Thymus (tissue), 14 donors: ENCODE measurements at places on chromosomes 1 and 21. TPM values are rescaled to one million over a fixed set of nuclear protein-coding genes. Genes with fewer than 3 reads are reported as not detected.

DNA sequence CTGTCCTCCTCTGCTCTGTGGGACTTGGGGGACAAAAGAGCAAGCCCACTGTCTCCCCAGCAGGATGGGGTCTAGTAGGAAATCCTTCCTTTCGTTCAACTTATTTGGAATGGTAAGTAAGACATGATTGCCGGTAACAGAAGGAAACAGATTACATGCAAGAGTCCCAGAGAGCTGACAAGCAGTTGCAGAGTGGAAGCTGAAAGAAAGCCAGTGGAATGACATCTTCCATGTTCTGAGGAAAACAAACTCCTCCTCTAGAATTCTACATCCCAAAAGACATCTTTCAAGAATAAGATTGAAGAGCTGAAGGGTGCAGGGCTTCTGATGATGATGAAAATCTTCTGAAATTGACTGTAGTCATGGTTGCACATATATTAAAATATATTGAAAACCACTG, 619.4 kb downstream of the KIF26B start:
- no peak for DNase-seq
- H3K36me3 ChIP-seq = no peaks in the 10 kb centered on the region
- H3K4me1 ChIP-seq = no peaks in the 10 kb centered on the region
- no peak overlapping the region for H3K27ac ChIP-seq

DNA sequence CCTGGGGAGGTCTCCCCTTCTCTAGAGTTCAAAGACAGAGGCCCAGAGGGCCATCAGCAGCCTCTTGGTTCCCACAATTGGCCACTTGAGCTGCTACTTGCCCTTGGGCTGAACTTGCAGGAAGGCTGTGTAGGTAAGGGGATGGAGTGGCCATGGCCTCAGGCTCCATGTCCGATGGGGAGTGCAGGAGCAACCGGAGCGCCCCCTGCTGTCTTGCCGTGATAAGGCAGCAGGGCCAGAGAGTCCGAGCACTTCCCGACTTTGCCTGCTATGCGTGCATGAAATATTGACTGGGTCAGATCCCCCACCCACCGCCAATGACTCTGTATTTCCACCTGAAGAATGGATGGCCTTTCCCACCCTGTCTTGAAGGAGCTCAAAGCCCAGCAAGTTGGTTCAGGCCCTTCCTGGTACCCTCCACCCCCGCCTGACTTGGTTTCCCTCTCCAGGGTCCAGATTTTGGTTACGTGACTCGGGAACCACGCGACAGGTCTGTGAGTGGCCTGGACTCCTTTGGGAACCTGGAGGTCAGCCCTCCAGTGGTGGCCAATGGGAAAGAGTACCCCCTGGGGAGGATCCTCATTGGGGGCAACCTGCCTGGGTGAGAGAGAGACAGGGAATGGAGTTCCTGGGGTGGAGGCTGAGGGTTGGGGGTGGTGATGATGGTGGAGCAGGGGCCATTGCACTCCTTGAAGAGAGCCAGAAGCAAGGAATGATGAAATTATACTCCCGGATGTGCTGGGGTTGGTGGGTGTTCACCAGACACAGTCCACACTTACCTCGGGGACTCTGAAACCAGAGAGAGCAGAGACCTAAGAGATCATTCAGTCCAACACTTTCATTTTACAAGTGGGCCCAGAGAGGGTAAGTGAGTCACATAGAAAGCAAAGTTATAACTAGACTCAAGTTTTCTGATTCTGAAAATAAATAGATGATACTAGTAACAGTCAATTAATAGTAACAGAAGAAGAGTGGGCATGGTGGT, 25.6 kb downstream of the PADI3 start:
- no peak overlapping the region for H3K27ac ChIP-seq
- no peaks in the 10 kb centered on the region for H3K36me3 ChIP-seq
- H3K4me1 ChIP-seq = no peaks in the 10 kb centered on the region
- DNase-seq = no peak
- H3K4me3 ChIP-seq = no peak overlapping the region

PCSK9 gene
- total RNA-seq = 0.09 TPM

FCRL1 gene
- 0.61 TPM for total RNA-seq

DNA sequence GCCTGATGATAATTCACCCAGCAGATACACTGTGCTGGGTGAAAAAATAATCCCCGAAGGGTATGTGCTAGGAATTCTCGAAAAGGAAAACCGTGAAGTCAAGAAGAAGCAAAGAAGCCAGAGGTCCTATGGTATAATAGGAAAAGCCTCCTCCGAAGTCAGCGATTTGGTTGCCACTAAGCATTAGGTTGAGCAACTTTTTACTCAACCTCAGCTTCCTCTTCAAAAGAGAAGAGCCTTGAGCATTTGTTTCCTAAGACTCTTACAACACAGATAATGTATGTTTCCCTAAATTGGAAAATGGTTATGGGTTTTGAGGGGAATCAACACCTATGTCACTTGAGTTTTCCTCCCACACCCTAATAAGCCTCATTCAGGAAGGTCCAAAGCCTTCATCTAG, 21.3 kb upstream of the MNDA start:
- H3K36me3 ChIP-seq = no peaks in the 10 kb centered on the region
- H3K4me3 ChIP-seq = no peak overlapping the region
- H3K27me3 ChIP-seq = no peaks in the 10 kb centered on the region
- no peaks in the 10 kb centered on the region for H3K4me1 ChIP-seq
- H3K27ac ChIP-seq = no peak overlapping the region

HMGN2 gene
- 1,167 TPM for total RNA-seq

TNFAIP8L2 gene
- total RNA-seq = 30.0 TPM

DNA sequence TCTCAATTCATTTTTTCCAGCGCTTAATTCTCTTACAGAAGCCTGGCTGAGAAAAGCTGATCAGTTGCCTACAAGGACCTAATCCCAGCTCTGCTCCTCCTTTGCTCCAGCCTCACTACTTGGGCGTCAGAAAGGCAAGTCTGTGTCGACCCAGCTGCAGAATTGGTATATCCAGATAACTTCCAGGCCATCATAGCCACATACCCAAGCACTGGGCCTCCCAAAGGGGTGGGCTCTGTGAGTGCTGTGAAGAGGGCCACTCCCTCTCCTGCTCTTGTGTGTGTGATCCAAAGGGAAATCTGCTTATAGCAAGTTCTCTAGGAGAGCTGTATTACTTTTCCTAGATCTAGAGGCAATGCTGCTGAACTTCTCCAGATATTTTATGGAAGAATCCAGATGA, 18.1 kb downstream of the LMOD1 start:
- H3K4me3 ChIP-seq = no peak overlapping the region
- H3K27ac ChIP-seq = no peak overlapping the region
- H3K27me3 ChIP-seq = peaks cover 13% of the 10 kb centered on the region
- no peak for DNase-seq
- no peaks in the 10 kb centered on the region for H3K36me3 ChIP-seq

RNU1-1 gene
- 17,380 TPM for total RNA-seq

DNA sequence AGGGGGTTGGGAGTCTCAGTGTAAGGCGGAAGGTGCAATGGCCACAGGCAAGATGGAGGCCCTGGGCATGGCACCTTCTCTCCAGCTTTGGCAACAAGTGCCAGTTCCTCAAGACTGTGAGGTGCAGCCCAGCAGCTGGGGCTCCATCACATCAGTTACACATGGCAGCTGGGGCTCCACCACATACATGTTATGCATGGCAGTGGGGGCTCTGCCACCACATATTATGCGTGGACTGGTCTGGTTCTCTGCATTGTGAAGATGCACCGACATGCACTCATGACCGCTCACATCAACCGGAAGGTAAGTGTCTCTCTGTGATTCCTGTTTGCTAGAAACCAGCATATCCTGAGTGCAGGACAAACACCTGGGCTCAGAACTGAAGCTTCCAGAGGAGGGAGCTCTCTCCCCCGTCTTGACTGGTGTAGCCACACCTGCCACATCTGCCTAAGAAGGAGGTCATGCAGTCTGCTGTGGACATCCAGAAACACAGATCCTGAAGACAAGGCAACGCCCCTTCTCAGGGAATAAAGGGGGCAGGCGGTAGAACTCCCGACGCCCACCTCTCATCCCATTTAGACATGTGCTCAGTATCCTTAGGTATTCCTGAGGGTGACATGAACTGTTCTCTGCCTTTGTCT, 104.1 kb upstream of the TMPRSS2 start:
- H3K27ac ChIP-seq = no peak overlapping the region
- H3K4me3 ChIP-seq = no peak overlapping the region
- no peaks in the 10 kb centered on the region for H3K27me3 ChIP-seq
- DNase-seq = peak; percentile 47
- H3K4me1 ChIP-seq = peaks cover 44% of the 10 kb centered on the region
